Renal pelvis (tissue), 12 donors: ENCODE measurements at places on chromosomes 11 and 22. TPM values are rescaled to one million over a fixed set of nuclear protein-coding genes. Genes with fewer than 3 reads are reported as not detected.

Gene SPTBN2
- polyA plus RNA-seq, result 56.2 TPM

Gene PRSS23
- polyA plus RNA-seq, result 98.8 TPM

Gene TREH
- polyA plus RNA-seq, result 0.41 TPM

Gene SCUBE1
- polyA plus RNA-seq, result 11.1 TPM

Gene TUBA8
- polyA plus RNA-seq, result 3.7 TPM

Gene CABP7
- polyA plus RNA-seq, result 0.11 TPM

Gene A4GALT
- polyA plus RNA-seq, result 22.8 TPM

Gene PVALB
- 8.0 TPM for polyA plus RNA-seq

- DNase-seq, result no peak
Measured at GRCh38 chr11:95092549-95093324, 3.1 kb downstream of the ENDOD1 start.

DNA sequence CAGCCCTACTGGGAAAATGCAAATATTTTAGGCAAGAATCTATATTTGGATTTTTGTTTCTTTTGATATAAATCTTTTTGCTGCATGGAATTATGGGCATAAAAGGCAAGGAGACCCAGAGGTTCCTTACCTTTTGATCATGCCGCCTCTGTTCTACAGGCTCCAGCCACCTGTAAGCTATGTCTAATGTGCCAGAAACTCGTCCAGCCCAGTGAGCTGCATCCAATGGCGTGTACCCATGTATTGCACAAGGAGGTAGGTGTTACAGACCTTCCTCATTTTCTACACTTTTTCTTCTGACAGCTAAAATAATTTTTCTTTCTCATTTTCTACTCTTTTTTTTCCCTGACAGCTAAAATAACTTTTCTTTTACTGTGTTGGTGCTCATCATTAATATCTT, 8.2 kb upstream of the BACE1-AS start:
- no peak for DNase-seq

DNA sequence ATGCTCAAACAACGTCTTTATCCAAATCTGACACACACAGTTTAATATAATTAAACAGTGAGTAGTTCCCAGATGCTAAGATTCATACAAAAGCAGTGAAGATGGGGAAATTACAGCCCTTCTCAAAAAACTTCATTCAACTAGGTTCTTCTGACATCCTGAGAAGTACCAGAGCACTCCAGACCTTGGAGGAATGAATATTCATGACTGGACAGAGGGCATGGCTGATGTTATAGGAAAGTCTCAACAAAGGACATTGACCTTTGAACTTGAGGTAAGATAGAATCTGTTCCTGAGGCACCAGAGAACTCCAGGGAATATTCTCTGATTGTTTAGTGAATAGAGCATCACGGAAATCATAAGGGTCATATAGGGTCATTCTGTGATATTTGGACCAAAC, 106.4 kb upstream of the SLC5A12 start:
- DNase-seq, result no peak

- DNase-seq, result no peak
Measured at GRCh38 chr11:121311373-121311772, 18.8 kb downstream of the SC5D start.

DNA sequence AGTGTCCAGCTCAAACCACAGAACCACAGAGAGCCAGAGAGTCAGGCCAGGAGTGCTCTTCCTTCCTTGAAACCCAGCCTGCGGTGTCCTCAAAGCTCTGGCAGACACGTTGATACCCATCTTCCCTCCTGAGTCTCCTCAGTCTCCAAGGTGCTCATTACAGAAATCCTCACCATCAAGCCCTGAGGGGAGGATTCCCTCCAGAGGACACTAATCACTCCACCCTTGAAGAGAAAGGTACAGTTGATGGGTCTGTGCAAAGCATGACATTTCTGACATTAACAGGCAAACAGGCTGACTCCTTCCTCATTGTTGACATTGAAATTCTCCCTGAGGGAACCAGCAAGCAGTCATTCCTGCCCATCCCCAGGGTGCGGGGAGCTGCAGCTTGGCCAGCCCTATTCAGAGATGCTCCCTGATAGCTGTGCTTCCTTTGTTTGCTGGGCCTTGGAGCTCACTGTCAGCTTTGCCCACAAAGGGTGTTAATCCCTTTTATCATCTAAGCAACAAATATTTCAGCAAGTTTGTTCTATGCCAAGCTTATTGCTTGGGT, 101.7 kb upstream of the CSNK2A3 start:
- DNase-seq, result no peak

- no peak for DNase-seq
Measured at GRCh38 chr22:49617866-49618676, 209.6 kb downstream of the BRD1 start.

GRCh38 chr11:77854838-77855237, 33.9 kb downstream of the AAMDC start:
- DNase-seq, result no peak

GRCh38 chr11:107733518-107733917, 21.7 kb upstream of the SLN start:
- DNase-seq, result no peak

DNA sequence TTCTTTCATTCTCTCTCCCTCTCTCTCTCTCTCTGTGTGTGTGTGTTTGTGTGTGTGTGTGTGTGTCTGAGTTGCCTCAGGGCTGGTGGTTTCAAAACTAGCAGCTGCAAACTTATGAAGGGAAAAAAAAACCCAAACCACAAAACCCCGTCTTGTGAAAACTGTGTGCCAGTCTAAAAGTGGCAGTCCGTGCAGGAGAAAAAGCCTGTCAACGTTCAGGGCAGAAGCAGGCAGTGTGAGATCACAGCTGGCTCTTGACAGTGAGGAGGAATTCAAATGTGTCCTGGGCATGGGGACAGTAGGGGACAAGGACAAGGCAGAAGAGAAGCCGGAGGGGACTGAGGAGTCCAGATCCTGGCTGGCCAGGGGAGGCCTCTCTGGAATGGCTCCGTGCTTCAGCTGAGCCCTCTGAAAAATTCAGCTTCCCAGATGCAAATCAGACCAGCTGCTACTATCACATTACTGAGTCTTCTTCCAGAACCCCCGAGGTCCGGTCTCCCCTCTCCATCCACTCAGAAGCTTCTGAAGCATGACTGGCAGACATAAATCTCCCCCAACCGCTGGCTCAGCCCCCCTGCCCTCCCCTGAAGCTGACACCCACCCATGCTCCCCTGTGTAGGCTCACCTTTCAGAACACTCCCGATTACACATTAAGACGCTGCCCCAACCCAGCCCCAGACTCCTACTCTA, 31.9 kb downstream of the FLI1 start:
- peak; percentile 64 for DNase-seq

GRCh38 chr11:78667461-78667860, 92.8 kb upstream of the NARS2 start:
- peak; percentile 60 for DNase-seq

DNA sequence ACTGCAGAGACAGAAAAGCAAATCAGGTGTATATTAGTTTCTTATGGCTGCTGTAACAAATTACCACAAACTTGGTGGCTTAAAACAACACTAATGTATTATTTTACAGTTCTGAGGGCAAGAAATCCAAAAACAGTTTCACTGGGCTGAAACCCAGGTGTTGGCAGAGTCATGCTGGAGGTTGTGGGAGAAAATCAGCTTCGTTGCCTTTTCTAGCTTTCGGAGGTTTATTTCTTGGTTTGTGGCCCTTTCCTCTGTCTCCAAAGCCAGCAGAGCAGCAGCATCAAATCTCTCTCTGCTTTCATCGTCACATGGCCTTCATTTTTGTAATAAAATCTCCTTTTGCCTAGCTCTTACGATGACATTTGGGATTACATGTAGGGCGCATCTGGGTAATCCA, 33.0 kb upstream of the OR6M1 start:
- no peak for DNase-seq

- DNase-seq, result no peak
Measured at GRCh38 chr11:65526744-65527143, 1.9 kb downstream of the SCYL1 start.

DNA sequence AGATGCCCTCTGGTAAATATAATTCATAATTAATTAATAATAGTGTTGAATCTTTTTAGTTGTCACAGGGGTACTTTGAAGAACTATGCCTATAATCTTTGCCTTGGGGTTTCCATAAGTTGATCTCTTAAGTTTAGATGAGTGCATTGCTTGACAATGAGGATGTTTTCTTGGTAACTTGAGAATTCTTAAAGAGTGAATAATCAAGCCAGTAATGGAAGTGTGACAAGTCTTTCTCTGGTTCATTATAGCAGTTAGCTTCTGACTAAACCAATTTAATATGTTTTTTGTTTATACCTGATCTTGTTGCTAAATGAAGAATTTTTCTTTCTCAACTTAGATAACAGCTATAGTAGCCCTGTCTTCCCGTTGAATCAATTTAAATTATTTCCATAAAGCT, 46.2 kb downstream of the ATXN10 start:
- DNase-seq, result no peak

DNA sequence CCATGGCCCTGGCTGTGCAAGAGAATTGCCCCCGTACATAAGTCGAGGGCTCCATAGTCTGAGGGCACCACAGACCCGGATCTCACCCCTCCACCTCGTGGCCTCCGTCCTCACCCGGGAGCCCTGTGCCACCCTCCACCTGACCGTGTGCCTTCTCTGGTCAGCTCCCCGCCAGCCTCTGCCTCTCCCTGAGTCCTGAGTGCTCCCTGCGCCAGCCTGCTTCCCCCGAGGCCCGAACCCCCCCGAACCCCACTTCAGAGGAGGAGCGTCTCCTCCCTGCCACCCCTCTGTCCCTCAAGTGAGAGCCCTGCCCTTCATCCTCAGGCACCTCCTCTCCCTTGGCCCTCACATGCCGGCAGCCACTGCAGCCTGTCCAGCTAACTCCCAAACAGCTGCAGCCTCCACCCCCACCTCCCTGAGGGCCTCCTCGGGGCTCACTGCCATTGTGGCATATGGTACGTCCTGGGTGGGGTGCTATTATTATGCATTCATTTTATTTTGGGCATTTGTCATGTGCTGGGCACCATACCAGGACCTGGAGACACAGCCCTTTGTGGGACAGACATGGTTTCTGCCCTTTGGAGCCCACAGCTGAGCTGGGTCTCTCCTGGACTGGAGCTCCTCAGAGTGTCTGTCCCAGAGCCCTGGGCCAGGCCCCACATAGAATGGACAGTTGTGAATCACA, 67.2 kb downstream of the MYO7A start:
- DNase-seq, result no peak

DNA sequence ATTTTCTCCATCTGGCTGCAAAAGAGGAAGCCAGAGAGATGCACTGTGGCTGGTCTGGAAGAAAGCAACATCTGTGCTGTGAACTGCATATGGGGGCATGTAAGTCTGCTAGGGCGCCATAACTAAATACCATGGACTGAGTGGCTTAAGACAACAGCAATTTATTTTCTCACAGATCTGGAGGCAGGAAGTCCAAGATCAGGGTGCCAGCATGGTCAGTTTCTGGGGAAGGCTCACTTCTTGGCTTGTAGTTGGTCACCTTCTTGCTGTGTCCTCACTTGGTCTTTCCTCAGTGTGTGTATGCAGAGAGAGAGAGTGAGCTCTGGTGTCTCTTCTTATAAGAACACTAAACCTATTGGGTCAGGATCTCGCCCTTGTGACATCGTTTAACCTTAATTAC, 34.9 kb upstream of the POLD3 start:
- DNase-seq, result no peak

DNA sequence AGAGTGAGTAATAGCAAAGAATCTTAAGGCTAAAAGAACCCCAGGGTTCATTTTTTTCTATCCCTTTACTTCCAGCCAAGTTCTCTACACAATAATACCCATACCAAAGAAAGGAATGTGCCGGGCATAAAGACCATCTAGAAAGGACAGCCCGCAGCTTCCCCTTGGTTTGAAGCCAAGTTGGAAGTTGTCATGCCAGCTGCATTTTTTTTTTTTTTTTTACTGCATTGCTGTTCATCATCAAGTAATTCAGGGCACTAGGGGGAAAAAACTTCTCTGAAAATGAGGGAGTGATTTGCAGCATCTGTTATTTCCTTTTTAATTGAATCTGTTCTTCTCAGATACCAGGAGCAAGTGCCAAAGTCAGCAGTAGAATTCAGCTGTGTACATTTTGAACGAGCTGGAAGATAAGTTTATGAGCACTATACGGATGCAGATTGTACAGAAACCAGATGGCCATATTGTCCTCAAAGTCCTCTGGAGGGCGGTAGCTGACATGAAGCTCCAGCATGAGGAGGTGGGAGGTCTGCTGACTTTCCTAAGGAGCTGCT, 56.4 kb downstream of the UBASH3B start:
- peak; percentile 80 for DNase-seq
